ENCODE measurements at places on chromosomes 11 and 22. TPM values are rescaled to one million over a fixed set of nuclear protein-coding genes. Genes with fewer than 3 reads are reported as not detected.

The PLEKHA7 gene
- 15.2 TPM for total RNA-seq

The KCNK4 gene
- 7.2 TPM for total RNA-seq

The REXO2 gene
- total RNA-seq = 58.6 TPM

The OR5I1 gene
- total RNA-seq = not detected

The SAA1 gene
- not detected for total RNA-seq

The PLAAT3 gene
- total RNA-seq = 14.1 TPM

The LGALS12 gene
- total RNA-seq = not detected

The CDCA5 gene
- total RNA-seq = 2.3 TPM

The DMC1 gene
- 7.6 TPM for total RNA-seq

The PPFIBP2 gene
- 11.1 TPM for total RNA-seq

The SLC22A9 gene
- total RNA-seq = not detected

The VWCE gene
- total RNA-seq = 1.4 TPM

The APOA4 gene
- not detected for total RNA-seq

The FXYD6 gene
- total RNA-seq = 164 TPM

The PRODH gene
- total RNA-seq = 10.1 TPM

The TIMP3 gene
- 53.5 TPM for total RNA-seq

The OR52E6 gene
- not detected for total RNA-seq

The TMEM191C gene
- 6.0 TPM for total RNA-seq

The ADAMTS8 gene
- total RNA-seq = 2.5 TPM

The CRYBA4 gene
- not detected for total RNA-seq

The SCGB1D2 gene
- total RNA-seq = not detected

The RAB39A gene
- 27.0 TPM for total RNA-seq

The FGF4 gene
- not detected for total RNA-seq

The KIRREL3 gene
- total RNA-seq = 30.0 TPM

The TMPRSS13 gene
- total RNA-seq = 0.23 TPM

The THAP12 gene
- 72.4 TPM for total RNA-seq

The CDC45 gene
- 1.8 TPM for total RNA-seq

The PHF21B gene
- 8.8 TPM for total RNA-seq

The OR4S2 gene
- not detected for total RNA-seq

The H19 gene
- 9.5 TPM for total RNA-seq

The KRTAP5-9 gene
- not detected for total RNA-seq

The OR56A1 gene
- 0.23 TPM for total RNA-seq

The FAM118B gene
- 21.2 TPM for total RNA-seq

The OR6A2 gene
- 1.8 TPM for total RNA-seq

The CFAP300 gene
- 6.7 TPM for total RNA-seq

The NPTXR gene
- 64.6 TPM for total RNA-seq

The MS4A4A gene
- 2.1 TPM for total RNA-seq

The TMPRSS4 gene
- not detected for total RNA-seq

The FDXACB1 gene
- total RNA-seq = 7.2 TPM

The IL10RA gene
- 3.7 TPM for total RNA-seq

The FAM227A gene
- 9.2 TPM for total RNA-seq

The C11orf87 gene
- total RNA-seq = 90.7 TPM

The PATE4 gene
- total RNA-seq = not detected

The DEPDC7 gene
- total RNA-seq = 3.0 TPM
